ENCODE measurements at places on chromosomes 7 and 10.

- no peak for DNase-seq
Observed at GRCh38 chr7:154794147-154794780, 208.7 kb downstream of the PAXIP1 start.

GRCh38 chr7:120984406-120984805, 4.1 kb upstream of the CPED1 start:
- DNase-seq, result no peak

DNA sequence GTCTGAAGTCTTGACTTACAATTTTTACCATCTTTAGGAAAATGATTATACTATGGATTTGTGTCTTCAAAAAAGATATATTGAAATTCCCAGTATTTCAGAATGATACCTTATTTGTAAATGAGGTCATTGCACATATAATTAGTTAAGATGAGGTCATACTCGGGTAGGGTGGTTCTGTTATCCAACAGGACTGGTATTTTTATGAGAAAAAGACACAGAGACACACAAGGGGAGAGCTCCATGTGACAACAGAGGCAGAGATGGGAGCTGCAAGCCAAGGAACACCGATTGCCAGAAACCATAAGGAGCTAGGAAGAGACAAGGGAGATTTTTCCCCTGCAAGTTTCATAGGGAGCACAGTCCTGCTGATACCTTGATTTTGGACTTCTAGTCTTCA, 356.9 kb downstream of the ARL4A start:
- no peak for DNase-seq

DNA sequence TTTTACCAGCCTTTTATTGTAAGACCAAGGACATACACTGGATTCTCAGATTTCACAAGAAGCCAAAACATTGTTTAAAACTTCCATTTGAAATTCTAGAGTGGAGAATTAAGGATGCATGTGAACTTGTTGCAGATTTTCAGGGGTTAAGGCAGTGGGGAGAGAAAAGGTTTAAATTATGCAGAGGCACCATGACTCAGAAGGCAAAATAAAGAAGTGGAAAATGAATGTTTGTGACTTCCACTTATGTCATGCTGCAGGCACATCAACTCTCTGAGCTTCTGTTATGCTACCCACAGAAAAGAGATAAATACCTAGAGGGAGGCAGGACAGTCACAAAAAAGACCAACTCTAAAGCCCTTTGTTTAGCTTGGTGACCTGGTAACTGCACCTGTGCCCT, 84.4 kb upstream of the BET1 start:
- DNase-seq, result no peak

GRCh38 chr7:106737202-106737562, 76.2 kb upstream of the CCDC71L start:
- no peak for DNase-seq

GRCh38 chr10:8278099-8278498, 223.6 kb downstream of the GATA3 start:
- DNase-seq, result no peak

- DNase-seq, result no peak
Observed at GRCh38 chr7:107063245-107064120, 19.0 kb downstream of the PRKAR2B start.

GRCh38 chr7:3981281-3981680, 680.2 kb downstream of the SDK1 start:
- DNase-seq, result no peak

GRCh38 chr7:55274156-55274555, 91.0 kb upstream of the LANCL2 start:
- DNase-seq, result no peak

GRCh38 chr10:33521062-33521461, 186.6 kb upstream of the NRP1 start:
- DNase-seq, result no peak

DNA sequence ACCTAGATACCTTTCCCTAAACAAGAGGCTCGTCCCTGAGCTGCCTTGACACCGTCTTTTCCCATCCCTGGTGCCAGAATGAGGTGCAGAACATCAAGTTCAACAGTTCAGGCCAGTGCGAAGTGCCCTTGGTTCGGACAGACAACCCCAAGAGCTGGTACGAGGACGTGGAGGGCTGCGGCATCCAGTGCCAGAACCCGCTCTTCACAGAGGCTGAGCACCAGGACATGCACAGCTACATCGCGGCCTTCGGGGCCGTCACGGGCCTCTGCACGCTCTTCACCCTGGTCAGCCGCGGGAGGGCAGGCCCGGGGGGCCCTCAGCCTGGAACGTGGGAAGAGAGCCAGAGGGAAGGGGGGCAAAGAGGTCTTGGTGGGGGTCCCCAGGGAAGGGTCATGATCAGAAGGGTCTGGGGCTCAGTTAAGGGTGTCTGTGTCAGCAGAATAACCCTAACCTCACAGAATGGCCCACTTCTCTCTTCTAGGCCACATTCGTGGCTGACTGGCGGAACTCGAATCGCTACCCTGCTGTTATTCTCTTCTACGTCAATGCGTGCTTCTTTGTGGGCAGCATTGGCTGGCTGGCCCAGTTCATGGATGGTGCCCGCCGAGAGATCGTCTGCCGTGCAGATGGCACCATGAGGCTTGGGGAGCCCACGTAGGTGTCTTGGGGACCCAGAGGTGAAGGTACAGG, 16.8 kb downstream of the SMO start:
- DNase-seq, result no peak

- no peak for DNase-seq
Observed at GRCh38 chr7:23893942-23894891, 184.2 kb downstream of the STK31 start.

DNA sequence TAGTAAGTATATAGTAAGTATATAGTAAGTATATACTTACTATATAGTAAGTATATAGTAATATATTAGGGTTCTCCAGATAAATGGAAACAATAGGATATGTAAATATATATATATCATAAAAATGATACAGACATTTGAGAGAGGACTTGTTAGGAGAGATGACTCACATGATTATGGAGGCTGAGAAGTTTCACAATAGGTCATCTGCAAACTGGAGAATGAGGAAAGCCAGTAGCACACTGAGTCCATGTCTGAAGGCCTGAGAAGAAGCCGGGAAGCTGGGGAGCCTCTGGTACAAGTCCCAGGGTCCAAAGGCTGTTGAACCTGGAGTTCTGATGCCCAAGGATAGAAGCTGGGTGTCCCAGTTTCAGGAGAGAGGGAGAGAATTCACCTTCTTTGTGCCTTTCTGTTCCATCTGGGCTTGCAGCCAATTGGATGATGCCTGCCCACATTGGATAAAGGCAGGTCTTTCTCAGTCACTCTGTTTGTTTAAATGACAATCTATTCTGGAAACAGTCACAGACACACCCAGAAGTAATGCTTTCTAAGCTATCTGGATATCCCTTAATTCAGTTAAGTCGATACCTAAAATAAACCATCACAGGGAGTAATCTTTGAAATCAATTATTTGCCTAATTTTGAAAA, 205.5 kb upstream of the CDC14C start:
- DNase-seq, result no peak

DNA sequence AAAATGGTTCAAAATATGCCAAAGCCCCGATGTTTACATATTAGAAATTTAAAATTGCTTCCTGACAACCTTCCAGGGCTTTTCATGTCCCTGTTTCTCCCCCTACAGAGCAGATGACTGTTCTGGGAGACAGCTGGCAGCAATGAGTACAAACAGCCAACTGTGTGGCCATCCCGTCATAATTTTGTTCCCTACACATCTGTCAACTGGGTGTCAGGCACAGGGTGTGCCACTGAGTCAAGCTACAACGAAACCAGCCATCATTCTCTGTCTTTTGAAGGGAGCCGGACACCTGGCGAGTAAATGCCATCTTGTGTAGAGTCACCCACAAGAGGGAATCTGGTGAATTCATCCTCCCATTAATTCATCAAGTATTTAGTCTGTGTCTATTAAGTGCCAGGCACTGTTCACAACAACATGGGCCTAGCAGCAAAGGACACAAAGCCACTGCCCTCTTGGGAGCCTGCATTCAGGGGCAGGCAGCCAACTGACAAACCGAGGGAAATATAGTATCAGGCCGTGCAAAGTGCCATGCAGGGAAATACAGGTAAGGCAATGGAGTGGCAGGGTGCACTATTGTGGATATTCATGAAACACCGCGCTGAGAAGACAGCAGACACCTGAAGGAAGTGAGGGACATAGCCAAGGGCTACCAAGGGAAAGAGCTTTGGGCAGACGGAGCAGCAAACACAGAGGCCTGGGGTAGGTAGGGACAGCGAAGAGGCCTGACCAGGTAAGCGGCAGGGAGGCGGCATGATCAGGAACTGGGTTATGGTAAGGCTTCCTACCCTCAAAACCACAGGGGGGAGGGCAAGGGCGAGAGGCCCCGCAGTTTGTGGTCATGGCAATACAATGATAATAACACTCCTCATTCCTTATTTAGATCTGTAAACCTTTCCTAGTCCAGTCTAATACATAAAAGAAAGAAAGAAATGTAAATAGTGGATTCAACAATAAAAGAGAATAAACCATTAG, 213.6 kb downstream of the FAM107B start:
- DNase-seq, result no peak

DNA sequence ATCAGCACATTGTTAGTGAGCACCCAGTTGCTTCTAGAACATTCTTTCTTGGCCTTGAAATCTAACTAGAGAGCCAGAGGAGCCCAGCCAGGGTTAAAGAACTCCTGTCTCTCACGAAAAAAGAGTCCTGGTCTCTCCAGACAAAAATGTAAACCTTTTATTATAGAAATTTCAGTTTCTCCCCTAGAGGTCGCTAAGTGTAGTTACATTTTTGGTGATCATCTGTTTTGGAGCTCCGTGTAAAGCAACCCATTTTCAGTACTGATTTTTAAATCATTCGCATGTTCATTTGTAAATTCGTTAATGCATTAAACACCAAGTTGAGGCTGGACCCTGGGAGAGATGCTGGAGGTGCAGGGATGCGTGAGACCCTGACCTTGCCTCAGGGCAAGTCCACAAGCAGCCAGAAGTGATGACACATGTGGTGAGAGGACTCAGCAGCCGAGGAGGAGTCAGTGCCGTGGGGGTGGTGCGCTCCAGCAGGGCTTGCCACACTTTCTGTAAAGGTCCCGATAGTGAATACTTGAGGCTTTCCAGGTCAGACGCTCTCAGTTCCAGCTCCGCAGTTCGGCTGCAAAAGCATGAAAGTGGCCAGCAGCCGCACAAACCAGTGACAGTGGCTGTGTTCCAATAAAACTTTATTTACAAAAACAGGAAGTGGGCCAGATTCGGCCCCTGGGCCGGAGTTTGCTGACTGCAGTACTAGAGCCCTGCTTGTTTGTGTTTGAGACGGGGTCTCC, 578.6 kb upstream of the FOXK1 start:
- no peak for DNase-seq

DNA sequence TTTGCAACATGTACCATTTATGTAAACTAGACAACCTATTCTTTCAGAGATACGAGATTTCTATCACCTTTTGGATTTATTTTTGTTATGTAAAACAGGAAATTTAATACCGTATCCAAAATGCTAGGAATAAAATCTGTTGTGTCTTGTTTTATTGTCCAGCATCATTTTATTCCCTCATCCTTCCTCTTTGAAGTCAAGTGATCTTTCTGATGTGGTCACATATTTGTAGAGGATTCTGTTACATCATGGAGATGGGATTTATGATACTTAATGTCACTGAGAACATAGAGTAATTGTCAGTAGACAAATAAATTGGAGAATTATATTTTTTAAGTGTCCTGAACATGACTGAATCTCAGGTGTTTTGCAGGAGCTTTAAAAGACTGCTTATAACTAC, 64.7 kb downstream of the ZNF277 start:
- no peak for DNase-seq

DNA sequence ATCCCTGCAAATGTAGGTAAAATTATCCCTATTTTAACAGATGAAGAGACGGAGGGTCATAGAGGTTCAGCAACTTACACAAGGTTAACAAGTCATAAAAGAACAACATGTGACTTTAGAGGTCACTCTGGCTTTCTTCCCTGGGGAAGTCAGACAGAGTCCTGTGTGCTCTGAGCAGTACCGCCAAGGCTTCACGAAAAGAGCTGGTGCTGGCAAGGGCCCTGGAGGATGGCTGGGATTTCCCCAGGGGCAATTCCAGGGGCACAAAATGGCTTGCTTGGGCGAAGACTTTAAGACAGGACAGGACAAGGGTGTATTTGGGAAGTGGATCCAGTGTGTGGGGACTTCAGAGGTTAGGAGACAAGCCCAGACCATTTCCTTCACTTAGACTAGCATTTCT, 144.1 kb downstream of the PIP4K2A start:
- DNase-seq, result no peak

GRCh38 chr7:65325793-65326432, 47.7 kb upstream of the ZNF92 start:
- no peak for DNase-seq

DNA sequence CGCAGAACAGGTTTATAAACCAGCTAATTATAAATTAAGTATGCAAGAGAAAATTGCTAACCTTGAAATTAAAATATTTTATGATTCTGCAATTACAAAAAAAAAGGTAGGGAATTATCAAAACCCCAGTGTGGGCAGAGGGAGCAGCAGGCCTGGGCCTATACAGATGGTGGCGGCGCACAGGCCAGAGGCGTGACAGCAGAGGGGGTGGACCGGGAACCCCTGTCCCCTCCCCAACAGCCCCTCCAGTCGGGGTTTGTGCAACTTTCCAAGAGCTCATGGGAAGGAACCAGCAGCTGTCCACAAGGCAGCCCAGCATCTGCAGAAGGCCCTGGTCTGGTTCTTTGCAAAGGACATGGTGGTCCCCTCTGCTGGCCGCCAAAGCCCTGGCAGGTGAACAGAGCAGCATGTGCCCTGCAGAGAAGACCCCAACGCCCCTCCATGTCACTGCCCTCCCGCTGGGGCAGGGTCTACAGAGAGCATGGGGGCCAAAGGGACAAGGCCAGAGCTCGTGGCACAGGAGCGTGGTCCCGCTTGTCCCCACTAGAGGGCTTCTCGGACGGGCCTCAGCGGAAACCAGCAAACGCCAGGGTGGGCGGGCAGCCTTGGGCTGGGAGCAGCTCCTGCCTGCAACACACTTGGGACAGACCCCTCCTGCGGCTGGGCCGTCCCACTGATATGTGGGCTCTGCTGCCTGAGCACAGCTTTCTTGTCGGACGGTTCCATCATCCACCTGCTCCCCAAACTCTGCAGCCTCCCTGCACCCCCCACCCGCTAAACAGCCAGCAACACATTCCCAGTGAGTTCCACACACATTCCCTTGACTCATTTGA, 75.1 kb downstream of the EBF3 start:
- DNase-seq, result no peak

GRCh38 chr7:93851536-93851935, 39.0 kb downstream of the TFPI2 start:
- DNase-seq, result no peak

- DNase-seq, result peak; percentile 51
Observed at GRCh38 chr10:130459851-130460490, 323.8 kb downstream of the GLRX3 start.

- DNase-seq, result peak; percentile 46
Observed at GRCh38 chr7:72405418-72405817, 6.7 kb downstream of the CALN1 start.

GRCh38 chr10:28530751-28531150, 2.2 kb upstream of the WAC start:
- DNase-seq, result no peak

- DNase-seq, result no peak
Observed at GRCh38 chr10:47166405-47166777, 133.6 kb upstream of the GDF10 start.

GRCh38 chr10:119849031-119849789, 23.4 kb downstream of the MCMBP start:
- DNase-seq, result no peak
